ENCODE measurements at places on chromosomes 3 and 15.
A peak's percentile ranks its signal among the peaks of the same experiment; 100 is the strongest.

- peak; percentile 70 for DNase-seq
These were observed 54.3 kb downstream of the OXNAD1 start for GRCh38 chr3:16319307-16319706.

DNA sequence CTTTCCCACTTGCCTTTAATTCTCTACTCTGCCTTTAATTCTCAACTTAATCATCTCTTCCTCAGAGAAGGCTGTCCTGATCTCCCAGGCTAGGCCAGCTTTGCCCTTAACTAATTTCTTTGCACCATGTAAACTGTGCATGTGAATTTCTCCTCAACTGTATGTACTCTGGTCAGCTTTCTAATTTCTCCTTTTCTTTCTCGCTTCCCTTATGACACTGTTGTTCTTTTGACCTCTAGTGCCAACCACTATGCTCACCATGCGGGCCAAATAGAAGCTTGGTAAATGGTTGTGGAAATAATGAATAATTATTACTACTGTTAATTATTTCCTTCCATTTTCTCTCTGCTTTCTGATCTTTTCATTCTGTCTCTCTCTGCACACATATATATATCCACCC lies 269.0 kb upstream of the CRBN start:
- DNase-seq: no peak

DNA sequence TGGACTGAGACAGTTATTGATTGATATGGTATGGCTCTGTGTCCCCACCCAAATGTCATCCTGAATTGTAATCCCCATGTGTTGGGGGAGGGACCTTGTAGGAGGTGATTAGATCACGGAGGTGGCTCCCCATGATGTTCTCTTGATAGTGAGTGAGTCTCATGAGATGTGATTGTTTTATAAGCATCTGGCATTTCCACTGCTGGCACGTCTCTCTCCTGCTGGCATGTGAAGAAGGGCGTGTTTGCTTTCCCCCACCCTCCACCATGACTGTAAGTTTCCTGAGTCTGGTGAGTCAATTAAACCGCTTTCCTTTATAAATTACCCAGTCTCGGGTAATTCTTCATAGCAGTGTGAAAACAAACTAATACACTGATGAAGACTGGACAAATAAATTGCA lies 105.6 kb upstream of the MELTF start:
- DNase-seq: no peak

DNA sequence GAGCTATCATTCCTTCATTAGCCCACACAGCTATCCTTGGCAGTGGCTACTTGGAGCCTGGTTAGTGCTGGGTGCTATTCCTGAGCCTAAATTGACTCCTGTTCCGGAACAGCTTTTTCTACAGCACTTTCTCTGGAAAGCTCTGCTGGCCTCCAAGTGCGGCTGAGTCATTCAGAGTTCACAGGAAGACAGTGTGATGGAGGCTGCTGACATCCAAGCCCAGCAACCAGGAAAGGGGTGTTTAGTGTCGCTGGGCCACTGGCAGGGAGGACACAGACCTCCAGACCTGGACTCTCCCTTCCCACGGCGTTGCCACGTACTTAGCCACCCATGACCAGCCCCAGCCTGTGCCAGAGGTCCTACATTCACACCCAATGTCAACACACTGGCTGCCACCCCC lies 28.7 kb downstream of the CACNA2D2 start:
- DNase-seq: no peak

GRCh38 chr15:98518823-98519561 lies 129.3 kb upstream of the IGF1R start:
- no peak for DNase-seq

GRCh38 chr15:57861815-57862586 lies 155.5 kb downstream of the POLR2M start:
- DNase-seq: no peak

- no peak for DNase-seq
These were observed 29.6 kb downstream of the TPM1 start for GRCh38 chr15:63072023-63072650.

GRCh38 chr3:115321400-115321805 lies 174.3 kb upstream of the ZBTB20 start:
- no peak for DNase-seq

GRCh38 chr3:85176799-85177198 lies 218.0 kb downstream of the CADM2 start:
- DNase-seq: no peak

- DNase-seq: no peak
These were observed 43.7 kb downstream of the PCSK6 start for GRCh38 chr15:101445562-101446517.

- no peak for DNase-seq
These were observed 904.2 kb downstream of the SI start for GRCh38 chr3:164174059-164174458.

All from stimulated activated CD8-positive, alpha-beta memory T cell treated with anti-CD3 and anti-CD28 coated beads, Interleukin-4, amount 100 ng/mL, for 4 hours (primary cell).